ENCODE measurements at places on chromosomes 3 and 15. TPM values are rescaled to one million over a fixed set of nuclear protein-coding genes. Genes with fewer than 3 reads are reported as not detected.

GRCh38 chr15:67127965-67128364 is 62.6 kb downstream of the SMAD3 start:
- DNase-seq = no peak

DNA sequence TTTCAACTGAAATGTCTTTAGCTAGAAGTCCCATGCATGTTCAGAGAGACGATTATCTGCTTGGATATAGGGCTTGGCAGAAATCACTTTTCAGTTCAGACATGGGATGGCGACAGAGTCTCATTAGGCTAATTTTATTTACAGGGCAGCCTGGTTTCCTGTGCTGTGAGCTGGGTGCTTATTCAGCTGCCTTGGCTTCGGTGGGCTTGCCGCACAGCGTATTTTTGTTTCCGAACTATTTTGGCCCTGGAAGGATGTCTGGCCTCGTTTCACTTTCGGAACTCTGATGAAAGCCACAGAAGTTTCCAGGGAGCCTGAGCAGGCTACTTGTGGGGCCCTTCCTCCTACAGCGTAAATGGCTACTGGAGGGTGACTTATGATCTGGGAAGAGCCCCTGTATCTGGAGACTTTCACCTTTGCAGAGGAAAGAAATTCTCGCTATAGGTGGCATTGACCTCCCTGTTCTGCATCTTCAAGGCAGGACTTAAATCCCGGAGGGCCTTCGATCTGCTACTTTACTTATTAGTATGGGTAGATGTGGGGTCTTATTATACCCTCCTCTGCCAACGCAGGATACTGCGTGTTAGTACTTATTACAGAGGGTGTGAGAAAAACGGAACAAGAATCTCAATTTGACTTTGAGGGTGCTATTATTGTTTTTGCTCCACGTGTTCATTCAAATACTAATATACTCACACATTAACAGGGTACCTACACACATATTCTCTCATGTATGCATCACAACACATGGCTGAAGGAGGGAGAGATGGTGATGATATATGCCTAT is 364.0 kb upstream of the RBMS3 start:
- DNase-seq = no peak

The CX3CR1 gene
- total RNA-seq = 0.23 TPM

DNA sequence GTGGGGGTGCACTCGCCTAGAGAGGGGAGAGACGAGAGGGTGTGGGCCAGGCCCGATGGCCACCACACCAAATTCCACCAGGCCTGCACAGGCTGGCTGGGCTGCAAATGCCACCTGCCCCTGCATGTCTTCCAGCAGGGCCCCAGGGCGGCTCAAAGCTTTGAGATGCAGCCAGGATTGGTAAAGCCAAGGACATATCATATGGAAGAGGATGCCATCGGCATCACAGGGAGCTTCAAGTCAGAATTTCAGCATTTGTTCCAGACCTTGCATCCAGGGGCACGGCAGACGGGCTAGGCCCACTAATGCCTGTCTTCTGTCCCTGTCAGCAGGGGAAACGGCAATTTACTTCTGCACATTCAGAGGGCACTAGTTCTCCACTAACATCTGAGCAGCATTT is 97.8 kb downstream of the NUP210 start:
- DNase-seq = no peak

DNA sequence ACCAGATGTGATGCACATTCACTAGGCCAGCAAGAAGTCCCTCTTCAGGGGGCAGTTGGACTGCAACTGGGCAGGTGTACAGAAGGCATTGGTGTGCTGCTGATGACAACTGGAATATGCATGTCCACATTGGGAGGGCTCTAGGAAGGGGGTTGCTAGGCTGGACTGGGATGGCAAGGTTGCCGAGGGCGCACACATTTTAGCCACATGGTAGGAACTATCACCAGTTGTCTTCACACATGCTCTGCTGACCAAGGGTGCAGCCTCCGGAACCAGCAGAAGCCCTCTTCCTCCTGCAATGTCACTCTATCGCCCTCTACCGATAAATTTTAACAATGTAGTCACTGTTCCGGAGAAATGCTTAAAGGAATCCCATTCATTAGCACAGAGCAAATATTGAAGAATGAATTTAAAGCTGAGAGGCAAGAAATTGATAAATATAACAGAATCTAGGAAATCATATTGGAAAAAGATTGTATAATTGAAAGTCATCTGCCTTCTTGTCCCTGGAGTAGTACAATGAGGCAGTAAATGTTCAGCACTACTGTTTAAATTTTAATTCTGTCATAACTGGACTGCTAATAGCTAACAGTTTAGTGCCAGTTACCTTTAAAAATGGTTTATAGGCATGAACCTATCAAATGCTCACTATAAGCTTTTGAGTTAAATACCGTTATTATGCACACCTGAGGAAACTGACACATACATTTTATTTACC is 22.6 kb upstream of the LYSMD4 start:
- no peak for DNase-seq
